Mononuclear cell (primary cell): ENCODE measurements at places on chromosomes 7 and 10. TPM values are rescaled to one million over a fixed set of nuclear protein-coding genes. Genes with fewer than 3 reads are reported as not detected.

CTTNBP2 gene
- 0.10 TPM for total RNA-seq

SNX13 gene
- total RNA-seq, result 57.2 TPM

TRIM74 gene
- total RNA-seq, result 0.21 TPM

MAGI2 gene
- total RNA-seq, result 0.42 TPM

GHRHR gene
- not detected for total RNA-seq

HERC4 gene
- 42.2 TPM for total RNA-seq

C10orf105 gene
- 0.31 TPM for total RNA-seq

OR6V1 gene
- total RNA-seq, result not detected

KCNH2 gene
- 0.94 TPM for total RNA-seq

SYPL1 gene
- 40.6 TPM for total RNA-seq

ECD gene
- total RNA-seq, result 67.7 TPM

PNLIPRP1 gene
- total RNA-seq, result not detected

SFMBT2 gene
- 22.8 TPM for total RNA-seq

BLNK gene
- 3.6 TPM for total RNA-seq

NME8 gene
- 1.7 TPM for total RNA-seq

FAM131B gene
- total RNA-seq, result 0.84 TPM

CYP3A7 gene
- not detected for total RNA-seq
